ENCODE measurements at places on chromosomes 6 and 20. TPM values are rescaled to one million over a fixed set of nuclear protein-coding genes. Genes with fewer than 3 reads are reported as not detected.

GRCh38 chr20:43293068-43293786 lies 103.5 kb upstream of the PTPRT start:
- DNase-seq, result no peak

DNA sequence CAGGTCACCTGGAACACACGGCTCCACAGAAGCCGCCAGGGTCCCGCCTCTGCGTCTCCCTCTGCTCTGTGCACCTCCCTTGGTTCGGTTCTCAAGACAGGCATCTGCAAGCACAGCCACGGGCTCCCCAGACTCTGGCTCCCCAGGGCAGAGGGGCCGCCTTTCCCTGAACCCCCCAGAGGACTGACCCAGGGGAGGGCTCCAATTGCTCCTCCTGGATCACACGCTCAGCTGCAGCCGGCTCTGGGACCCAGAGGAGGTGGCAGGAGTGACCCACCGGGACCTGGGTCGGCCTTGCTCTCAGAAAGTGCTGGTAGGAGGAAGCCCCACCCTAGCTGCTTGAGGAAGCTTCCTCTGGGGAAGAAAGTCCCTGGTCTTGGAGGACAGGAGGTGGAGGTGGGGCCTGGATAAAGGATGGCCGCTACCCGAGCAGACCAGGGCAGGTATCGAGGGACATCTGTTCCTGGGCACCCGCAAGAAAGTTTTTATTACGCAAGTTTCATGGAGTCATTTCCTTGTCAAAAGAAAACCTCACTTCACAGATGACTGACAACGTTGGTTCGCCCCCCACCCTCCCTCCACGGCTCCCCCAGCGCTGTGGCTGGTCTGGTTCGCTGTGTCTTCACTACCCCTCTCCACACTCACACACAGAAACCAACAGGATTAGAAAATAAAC lies 103.9 kb upstream of the AFDN start:
- DNase-seq, result no peak

DNA sequence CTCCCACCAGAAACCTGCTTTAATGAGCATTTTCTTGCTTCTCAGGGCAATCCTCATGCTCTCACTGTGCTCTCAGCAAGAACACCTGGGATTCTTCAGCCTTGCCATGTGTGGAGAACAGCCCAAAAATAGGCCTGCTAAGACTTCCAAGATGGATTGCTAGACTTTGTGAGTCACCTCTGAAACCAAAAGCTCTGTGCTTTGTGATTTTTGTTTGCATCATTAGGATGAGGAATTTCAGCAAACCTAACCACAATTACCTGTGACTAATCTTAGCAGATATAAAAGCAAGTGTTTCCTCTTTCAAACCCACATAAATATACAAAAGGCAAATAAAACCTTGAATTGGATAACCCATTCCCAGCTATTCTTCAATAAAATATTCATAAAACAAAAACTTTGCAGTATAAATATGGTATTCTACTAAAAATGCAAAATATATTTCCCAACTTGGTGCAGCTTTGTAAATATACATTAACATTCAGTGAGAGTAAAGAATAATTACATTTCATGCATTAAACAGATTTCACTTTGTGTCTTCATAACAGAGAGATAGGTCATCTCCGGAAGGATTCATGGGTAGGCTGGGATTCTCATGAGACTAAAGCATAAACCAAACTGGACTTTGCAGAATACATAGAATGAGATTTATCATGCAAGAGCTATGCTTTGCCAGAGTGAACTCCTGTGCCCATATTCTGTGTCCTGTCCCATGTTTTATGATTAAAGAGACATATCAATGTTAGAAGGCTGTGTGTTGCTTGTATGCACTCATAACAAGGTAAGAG lies 33.5 kb downstream of the TPBG start:
- DNase-seq, result no peak

DNA sequence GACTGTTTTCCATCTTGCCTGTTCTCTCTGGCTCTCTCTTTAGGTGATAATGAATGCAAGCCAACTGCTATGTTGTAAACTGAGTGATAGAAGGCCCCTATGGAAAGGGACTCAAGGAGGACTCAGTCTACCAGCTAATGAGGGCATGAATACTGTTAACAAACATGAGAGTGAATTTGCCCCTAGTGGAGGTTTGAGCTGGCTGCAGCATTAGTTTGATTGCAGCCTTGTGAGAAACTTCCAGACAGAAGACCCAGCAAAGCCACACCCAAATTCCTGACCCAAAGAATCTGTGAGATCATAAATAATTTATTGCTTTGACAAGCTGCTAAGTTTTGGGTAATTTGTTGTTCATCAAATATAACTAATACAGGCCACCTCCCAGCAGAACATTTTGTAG lies 50.0 kb upstream of the PLCB1 start:
- no peak for DNase-seq

The PSMF1 gene
- 189 TPM for total RNA-seq

GRCh38 chr6:148521586-148521985 lies 178.9 kb downstream of the SASH1 start:
- no peak for DNase-seq

- no peak for DNase-seq
Measured at GRCh38 chr6:158485431-158485830, 74.5 kb upstream of the TMEM181 start.

The ZNF165 gene
- 1.9 TPM for total RNA-seq

DNA sequence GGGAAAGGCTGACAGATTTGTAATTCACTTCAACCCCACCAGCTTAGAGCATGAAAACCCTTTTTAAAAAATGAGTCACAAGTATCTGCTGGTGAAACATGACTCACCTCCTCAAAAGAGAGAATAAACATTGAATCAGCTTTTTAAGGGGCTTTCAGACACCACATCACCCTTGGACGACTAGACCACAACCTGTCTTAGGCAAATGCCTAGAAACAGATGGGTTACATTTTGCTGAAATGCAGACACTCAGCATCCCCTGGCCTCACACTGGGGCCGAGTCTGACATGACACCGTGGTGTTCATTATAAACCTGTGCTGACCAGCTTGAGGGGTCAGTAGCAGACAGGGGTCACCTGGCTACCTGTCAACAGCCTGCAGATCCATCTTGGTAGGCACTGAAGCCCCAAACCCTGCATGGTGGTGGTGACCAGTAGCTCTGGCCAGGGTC lies 175.3 kb upstream of the CST7 start:
- no peak for DNase-seq

The TP53INP2 gene
- total RNA-seq, result 3.5 TPM

DNA sequence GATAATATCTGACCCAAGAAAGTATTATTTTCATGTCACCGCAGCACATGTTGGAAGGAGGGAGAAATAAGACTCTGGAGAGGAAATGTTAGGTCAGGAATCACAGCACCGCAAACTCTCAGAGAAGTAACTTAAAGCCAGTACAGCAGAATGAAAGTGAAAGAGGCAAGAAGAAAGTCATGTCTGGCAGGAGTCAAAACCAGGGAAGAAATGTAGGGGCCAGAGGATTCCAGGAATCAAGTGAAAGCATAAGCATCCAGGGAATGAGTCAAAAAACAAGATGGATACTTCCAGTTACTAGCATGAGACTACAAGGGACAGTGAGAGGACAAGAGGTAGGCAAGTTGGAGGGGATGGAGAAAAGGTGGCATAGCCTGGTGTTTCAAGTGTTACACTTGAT lies 80.4 kb downstream of the AK9 start:
- DNase-seq, result no peak

GRCh38 chr6:154458565-154459470 lies 51.7 kb downstream of the CNKSR3 start:
- no peak for DNase-seq

DNA sequence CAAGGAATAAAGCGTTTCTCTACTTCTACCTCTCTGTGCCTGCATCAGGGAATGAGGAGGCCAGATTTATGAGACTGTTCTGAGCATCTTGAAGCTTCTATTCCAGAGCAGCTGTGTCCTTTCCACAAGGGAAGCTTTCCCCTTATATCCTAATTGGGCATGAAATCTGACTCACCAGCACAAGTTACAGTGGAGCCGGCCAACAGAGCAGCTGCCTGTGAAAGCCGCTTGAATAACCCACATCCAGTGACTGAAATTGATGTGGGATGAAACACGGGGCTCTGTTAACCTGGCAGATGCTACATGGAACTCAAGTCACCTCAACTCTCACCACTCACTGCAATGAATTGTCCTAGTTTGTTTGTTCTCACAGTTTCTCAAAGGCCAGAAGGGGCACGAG lies 400.3 kb downstream of the TFAP2A start:
- DNase-seq, result no peak

GRCh38 chr6:136544326-136544725 lies 5.9 kb downstream of the MAP7 start:
- no peak for DNase-seq

DNA sequence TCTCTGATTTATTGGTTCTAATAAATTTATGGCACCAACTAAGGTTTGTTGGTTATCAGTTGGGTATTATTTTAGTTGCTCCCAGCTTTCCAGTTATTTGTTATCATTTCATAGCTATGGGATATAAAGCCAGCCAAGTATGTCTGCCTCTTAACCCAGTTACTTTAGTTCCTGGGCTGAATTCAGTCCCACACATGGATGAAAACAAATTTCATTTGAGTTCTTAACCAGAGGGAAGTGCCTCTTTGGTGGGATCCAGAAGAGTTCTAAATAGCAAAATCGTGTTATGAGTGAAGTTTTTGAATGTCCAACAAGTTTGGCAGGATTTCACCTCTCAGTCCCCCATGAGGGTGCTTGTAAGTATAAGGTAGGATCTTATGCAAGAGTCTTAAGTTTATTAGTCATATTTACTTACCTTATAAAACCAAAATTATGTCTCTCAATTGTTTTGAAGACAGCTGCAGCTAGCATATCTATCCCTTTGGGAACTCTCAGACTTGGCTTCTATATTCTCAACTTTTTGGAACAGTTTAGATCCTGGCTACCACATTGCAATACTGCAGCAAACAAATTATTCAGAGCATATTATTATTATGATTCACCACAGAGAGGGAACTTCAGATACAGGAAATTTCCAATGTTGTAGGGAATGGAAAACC lies 683.6 kb downstream of the BCKDHB start:
- DNase-seq, result no peak

The SLC52A3 gene
- total RNA-seq, result not detected

- DNase-seq, result peak; percentile 73
Measured at GRCh38 chr6:105459049-105459448, 56.2 kb upstream of the PREP start.

The BTN1A1 gene
- total RNA-seq, result 0.09 TPM

- no peak for DNase-seq
Measured at GRCh38 chr6:135534773-135535380, 37.3 kb upstream of the AHI1 start.

GRCh38 chr6:27161946-27162603 lies 85.4 kb upstream of the PRSS16 start:
- peak; percentile 51 for DNase-seq

GRCh38 chr20:45783656-45784294 lies 7.9 kb downstream of the WFDC3 start:
- no peak for DNase-seq

- DNase-seq, result no peak
Measured at GRCh38 chr6:83722876-83723275, 14.0 kb upstream of the SNAP91 start.

- no peak for DNase-seq
Measured at GRCh38 chr6:20707870-20708269, 173.6 kb downstream of the CDKAL1 start.

- no peak for DNase-seq
Measured at GRCh38 chr20:37363221-37364012, 17.5 kb downstream of the SRC start.

GRCh38 chr6:14969126-14969525 lies 276.7 kb upstream of the JARID2 start:
- DNase-seq, result no peak
